Astrocyte (in vitro differentiated cells and primary cell): ENCODE measurements at places on chromosomes 3 and 15.
A peak's percentile ranks its signal among the peaks of the same experiment; 100 is the strongest.

DNA sequence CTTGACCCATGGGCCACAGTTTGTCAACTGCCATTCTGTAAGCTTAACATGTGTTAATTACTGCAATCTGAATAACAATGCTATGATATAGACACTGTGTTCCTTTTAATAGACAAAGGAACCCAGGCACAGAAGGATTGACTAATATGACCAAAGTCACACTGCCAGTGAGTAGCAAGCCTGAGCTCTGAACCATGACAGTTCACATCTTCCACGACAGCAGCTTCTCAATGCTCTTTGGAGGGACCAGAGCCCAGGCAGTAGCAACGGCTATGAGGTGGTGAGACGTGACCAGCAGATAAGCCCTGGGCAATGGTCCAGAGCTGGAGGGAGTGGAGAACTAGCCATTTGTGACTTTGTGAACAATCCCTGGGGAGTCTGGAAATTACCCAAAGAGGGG is 19.4 kb downstream of the CA12 start:
- DNase-seq, result peak; percentile 45

DNA sequence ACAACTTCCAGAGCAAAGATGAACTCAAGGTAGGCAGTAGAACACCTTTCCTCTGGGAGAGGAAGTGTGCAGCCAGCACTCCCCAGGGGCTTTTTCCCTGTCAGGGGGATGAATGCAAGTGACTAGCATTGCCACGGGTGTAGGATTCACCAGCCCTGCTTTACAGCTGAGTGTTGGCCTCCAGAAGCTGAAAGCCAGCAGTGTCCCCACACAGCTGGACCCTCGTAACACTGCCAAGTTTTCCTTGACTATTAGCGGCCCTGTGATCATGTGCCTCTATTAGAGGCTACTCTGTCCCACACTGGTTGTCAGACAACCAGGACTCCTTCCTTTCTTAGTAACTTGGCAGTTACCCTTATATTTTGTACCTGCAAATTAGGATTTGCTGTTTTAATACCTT is 104.9 kb upstream of the MANF start:
- DNase-seq, result no peak

DNA sequence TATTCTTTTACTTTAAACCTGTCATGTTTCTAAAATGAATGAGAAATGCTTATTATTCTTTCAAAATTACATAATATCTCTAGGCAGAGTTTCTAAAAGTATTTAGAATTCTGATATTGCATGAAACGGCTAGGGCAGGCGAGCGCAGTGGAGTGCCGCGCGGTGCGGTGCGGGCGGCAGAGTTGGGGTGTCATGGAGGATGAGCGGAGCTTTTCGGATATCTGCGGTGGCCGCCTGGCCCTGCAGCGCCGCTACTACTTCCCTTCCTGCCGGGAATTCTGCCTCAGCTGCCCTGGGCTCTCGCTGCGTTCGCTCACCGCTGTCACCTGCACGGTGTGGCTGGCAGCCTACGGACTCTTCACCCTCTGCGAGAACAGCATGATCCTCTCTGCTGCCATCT is 12.6 kb downstream of the BNIP2 start:
- DNase-seq, result no peak

- no peak for DNase-seq
Observed at GRCh38 chr3:132071043-132071442, 36.2 kb upstream of the CPNE4 start.

DNA sequence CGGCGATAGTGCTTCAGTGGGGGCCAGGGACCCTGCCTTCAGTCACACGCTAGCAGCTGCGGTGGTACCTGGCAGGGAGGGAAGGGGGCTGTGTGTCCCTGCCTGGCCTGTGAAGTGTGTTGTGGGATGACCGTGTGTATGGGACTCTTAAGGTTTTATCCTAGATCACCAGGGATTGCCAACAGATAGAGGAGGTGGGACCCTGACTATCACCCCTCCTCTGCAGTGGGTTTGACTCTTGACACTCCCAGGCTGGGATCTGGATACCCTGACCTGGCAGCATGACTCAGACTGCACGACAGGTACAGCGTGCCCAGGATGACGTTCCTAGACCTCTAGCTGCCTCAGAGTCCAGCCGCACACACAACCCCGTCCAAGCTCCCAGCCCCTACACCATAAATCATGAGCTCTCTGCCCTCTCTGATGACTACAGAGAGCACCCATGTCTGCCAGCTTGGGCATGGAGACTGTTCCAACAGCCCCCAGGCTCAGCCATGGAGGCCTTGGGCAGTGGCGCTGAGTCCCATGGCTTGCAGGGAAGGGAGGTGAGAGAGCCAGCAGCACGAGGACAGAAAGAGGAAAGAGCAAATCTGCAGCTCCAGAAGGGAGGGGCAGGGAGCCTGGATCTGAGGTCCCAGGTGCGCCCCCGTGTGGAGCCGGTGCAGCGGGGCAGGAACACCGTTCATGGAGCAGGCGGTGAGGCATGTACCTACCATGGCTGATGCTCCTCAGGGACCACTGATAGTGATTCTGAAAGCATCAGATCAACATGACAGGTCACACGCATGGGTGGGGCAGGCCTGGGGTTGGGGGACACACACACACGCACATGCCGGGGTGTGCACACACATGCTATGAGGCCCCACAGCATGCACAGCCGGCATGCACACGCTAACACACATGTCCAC is 71.0 kb downstream of the ADAMTS7 start:
- no peak for DNase-seq

GRCh38 chr15:63469190-63469589 is 35.2 kb upstream of the USP3 start:
- no peak for DNase-seq

DNA sequence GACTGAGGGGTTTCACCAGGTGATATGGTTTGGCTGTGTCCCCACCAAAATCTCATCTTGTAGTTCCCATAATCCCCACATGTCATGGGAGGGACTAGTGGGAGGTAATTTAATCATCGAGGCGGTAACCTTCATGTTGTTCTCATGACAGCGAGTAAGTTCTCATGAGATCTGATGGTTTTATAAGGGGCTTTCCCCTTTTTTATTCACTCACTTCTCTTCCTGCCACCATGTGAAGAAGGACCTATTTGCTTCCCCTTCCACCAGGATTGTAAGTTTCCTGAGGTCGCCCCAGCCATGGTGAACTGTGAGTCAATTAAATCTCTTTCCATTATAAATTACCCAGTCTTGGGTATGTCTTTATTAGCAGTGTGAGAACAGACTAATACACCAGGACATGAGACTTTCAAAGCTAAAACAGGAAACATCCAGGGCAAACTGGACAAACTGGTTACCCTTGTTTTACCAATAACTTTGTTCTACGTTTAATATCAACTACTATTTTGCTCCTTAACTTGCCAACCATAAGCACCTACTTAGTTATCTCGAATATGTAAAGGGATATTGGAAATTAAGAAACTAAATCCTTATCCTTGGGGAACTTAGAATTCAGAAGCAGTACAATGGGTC is 98.2 kb downstream of the MYH15 start:
- DNase-seq, result no peak

DNA sequence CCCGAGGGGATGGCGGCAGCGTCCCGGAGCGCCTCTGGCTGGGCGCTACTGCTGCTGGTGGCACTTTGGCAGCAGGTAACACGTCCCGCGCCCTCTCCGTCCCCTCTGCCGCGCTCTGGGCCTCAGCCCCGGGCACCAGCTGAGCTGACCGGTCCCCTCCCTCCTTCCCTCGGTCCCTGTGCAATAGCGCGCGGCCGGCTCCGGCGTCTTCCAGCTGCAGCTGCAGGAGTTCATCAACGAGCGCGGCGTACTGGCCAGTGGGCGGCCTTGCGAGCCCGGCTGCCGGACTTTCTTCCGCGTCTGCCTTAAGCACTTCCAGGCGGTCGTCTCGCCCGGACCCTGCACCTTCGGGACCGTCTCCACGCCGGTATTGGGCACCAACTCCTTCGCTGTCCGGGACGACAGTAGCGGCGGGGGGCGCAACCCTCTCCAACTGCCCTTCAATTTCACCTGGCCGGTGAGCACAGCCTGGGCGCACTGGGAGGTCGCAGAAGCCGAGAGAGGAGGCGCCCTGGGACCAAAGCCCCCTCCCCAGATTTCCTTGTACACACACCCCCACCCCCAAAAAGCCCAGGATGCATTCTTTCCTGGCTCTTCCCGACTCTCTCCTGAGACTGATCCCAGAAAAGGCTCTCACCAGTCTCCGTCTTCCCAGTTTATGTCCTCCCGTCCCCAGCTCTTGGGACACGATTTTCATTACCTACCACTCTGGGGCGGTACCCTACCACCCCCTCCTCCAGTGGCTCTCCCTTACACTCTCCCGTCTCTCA is 705 bp downstream of the DLL4 start:
- DNase-seq, result peak; percentile 53

GRCh38 chr3:194070220-194070633 is 65.7 kb upstream of the HES1 start:
- no peak for DNase-seq

- DNase-seq, result no peak
Observed at GRCh38 chr3:134772591-134772990, 22.5 kb upstream of the EPHB1 start.

GRCh38 chr15:93359425-93360131 is 270.6 kb upstream of the RGMA start:
- peak; percentile 16 for DNase-seq

- DNase-seq, result no peak
Observed at GRCh38 chr15:63560741-63561448, 36.3 kb upstream of the FBXL22 start.

GRCh38 chr3:101273156-101273555 is 47.2 kb downstream of the IMPG2 start:
- DNase-seq, result no peak

GRCh38 chr15:83848315-83849050 is 194.6 kb downstream of the ADAMTSL3 start:
- peak; percentile 90 for DNase-seq

DNA sequence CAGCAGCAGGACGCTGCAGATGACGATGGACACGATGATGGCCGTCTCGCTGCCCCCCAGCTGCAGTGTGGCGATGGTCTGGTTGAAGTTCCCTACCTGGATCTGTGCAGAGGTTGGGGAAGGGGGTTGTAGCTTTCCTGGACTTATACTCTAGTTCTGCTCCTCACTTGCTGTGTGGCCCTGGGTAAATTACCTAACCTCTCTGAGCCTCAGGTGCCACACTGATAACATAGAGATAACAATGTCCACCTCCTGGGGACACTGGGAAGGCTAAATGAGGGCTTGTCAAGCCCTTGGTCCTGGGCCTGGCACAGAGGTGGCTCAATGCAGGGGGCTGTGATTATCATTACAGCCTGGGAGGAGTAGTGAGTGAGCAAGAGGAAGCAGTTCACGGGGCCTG is 26.9 kb downstream of the H1-8 start:
- DNase-seq, result no peak

- DNase-seq, result no peak
Observed at GRCh38 chr15:68797599-68798345, 22.9 kb downstream of the ANP32A start.

DNA sequence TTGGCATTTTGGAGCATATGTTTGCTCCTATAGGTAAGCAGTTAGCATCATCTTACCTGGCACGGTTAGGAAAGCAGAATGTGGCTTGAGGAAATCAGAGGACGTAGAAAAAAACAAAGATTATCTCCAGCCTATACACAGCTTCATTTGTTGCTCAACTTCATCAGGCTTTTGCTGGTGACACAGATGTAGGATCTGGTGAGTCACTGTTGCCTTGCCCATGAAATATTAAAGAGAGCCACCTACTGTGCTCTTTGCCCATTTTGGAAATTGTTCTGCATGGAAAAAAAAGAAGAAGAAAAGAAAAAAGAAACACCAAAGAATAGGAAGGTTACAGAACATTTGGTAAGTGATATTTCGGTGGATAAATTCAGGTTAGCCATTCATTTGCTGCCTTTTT is 3.8 kb downstream of the IL1RAP start:
- peak; percentile 64 for DNase-seq

DNA sequence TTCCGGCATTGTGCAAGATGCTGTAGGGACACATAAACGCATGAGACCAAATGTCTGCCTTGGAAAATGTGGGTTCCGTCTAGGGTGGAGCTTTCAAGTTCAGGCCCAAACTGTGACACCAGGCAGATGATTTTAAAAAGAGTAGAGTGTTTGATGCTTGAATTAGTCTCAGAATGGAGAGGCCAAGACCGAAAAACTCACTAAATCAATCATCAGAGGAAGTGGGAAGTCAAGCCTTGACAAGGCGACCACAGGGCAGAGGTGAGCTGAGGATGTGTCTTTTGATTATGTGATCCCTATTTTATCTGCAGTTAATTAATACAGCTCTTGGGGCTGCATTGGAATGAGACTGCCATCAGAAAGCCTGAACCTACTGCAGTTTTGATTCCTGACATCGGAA is 275.4 kb downstream of the ABHD5 start:
- no peak for DNase-seq

- DNase-seq, result no peak
Observed at GRCh38 chr15:31264559-31265089, 62.0 kb upstream of the KLF13 start.

- no peak for DNase-seq
Observed at GRCh38 chr3:7650466-7650865, 789.6 kb downstream of the GRM7 start.

DNA sequence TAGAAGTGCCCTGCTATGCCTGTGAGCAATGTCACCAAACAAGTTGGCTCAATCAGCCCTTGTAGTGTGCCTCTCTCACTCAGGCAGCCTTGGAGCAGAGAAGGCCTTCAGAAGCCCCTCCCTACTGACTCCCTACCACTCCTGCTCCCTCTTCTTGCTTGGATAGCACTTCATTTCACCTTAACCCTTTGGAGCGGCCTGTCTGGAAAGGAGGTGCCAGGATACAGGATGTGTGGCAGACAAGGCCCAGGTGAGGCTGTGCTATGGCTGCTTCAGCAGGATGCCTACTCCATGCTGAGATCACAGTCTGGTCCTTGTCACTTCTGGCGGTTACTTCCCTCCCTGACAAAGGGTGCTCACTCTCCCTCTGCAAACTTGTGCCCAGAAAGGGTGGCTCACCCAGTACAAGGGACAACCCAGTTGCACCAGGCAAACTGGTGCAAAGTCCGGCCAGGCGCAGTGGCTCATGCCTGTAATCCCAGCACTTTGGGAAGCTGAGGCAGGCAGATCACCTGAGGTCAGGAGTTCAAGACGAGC is 1.1 kb downstream of the MON1A start:
- DNase-seq, result no peak

DNA sequence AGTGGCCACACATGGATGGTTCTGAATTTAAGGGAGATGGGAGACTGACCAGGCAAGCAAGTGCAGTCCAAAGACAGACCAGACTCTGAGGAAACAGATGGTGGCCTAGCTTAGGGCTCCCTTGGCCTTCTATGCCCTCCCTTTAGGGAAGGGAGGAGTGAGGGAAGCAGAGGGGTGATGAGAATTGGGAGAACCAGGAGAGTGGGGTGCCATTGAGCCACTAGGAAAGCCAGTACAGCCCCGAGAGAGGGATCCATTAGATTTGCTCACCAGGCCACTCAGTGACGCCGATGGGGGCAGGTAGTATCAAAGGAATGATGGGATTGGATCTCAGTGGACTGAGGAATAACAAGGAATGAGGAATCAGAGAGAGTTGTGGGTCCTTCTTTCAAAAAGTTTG is 30.4 kb upstream of the HERC1 start:
- DNase-seq, result no peak

DNA sequence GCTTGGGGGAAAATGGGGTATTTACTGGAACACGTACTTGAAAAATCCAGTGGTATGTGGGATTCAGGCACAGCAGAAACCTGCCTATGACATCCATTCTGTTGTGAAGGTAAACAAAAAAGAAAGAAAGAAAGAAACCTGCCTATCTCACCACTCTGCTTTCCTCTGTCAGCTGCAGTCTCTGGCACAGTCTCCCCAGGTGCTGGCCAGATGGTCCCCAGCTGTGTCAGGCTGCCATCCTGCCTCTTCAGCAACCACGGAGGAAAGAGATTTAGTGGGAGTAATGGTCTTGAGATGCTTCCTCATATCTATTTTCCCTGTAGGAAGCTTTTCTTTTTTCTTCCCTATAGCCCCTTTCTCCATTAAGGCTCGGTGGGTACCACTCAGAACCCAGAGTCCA is 2.5 kb upstream of the PXYLP1 start:
- no peak for DNase-seq
